GM12891 (cell line): ENCODE measurements at places on chromosomes 1 and 21.

GRCh38 chr1:8742022-8742924 lies 75.2 kb downstream of the RERE start:
- no peak for DNase-seq

DNA sequence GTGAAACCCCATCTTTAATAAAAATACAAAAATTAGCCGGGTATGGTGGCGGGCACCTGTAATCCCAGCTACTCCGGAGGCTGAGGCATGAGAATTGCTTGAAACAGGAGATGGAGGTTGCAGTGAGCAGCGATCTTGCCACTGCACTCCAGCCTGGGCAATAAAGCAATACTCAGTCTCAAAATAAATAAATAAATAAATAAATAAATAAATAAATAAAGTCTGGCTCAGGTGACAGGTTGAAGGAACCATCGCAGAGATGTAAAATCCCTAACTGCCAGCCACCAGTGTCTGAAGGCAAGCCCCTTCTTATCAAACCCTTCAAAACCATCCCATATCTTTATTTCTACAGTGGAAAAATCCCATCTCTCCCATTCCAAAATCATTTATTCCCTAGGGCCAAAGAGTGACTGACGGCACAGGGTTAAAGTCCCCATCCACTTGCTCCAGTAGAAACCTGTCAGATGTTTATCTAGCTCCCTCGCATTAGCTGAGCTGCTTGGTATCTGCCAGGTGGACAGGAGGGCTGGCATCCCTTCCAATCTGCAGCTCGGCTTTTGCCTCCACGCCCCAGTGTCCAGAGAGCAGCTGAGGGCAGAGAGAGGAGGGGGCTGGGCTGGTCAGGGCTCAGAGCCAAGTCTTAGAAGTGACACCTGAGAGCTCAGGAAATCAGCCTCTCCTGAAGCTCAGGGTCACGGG lies 5.0 kb downstream of the CSRP1 start:
- no peak for DNase-seq

- no peak for DNase-seq
These were observed 26.5 kb upstream of the MRPS6 start for GRCh38 chr21:34046917-34047316.

- no peak for DNase-seq
These were observed 60.9 kb downstream of the S100B start for GRCh38 chr21:46544003-46544402.

DNA sequence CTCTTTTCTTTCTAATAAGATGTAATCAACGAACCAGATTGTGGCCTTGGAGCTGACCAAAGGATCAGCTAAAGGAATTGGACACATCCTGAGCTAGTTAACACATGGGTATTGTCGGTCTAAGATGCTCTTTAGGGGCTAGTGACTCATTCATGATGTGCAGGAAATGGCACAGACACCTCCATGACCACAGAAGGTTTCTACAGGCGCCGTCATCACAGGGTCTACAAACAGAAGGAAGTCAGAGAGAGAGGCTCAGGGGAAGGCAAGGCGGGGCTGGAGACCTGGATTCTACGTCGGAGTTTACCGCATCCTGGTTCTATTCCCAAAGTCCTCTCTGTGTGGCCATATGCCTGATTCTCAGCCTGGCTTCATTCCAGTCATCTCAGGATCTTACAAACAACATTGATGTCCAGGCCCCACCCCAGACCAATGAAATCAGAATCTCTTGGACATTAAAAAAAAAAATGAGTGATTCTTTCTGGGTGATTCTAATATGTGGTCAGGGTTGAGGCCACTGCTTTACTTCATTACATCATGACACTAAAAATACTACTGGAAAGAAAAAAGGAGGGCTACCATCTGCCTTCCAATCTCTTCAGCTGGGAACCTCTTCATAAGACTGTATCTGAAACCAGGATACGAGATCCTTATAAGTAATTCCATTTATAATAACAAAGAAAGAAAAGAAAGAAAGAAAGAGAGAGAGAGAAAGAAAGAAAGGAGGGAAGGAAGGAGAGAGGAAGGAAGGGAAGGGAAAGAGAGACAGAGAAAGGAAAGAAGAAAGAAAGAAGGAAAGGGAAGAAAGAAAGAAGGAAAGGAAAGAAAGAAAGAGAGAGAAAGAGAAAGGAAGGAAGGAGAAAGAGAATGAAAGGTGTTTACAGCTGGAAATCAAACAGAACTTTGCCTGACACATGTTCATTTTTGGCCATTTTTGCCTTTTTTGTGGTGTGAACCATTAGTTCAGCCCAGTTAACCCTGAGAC lies 11.6 kb upstream of the KCNJ15 start:
- no peak for DNase-seq

DNA sequence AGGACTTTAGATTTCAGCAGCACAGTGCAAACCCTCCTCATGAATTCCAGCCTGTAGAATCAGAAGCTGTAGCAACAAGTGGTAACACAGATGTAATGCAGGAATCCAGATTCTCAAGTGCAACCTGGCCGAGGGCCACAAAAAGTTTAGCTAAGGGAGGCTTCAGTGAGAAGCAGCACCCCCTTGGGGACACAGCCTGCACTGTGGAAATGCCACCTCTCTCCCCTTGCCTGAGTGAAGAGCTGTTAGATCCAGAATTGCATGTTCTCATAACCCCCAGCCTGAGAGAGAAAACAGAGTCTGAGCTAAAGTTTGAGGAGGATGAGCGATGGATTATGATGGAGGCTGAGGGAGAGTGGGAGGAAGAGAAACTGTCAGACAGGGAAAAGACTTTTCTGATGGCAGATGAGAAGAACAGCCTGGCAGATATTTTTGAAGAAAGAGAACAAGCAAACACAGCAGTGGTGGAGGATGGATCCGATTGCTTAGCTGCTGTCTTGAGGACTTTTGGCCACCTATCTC lies 80.5 kb upstream of the BMP8A start:
- DNase-seq: peak; percentile 56

GRCh38 chr1:1972976-1973715 lies 30.4 kb downstream of the CFAP74 start:
- DNase-seq: no peak

- DNase-seq: no peak
These were observed 192.2 kb downstream of the TRABD2B start for GRCh38 chr1:47805018-47805417.

GRCh38 chr1:221575605-221576004 lies 166.3 kb downstream of the DUSP10 start:
- no peak for DNase-seq

DNA sequence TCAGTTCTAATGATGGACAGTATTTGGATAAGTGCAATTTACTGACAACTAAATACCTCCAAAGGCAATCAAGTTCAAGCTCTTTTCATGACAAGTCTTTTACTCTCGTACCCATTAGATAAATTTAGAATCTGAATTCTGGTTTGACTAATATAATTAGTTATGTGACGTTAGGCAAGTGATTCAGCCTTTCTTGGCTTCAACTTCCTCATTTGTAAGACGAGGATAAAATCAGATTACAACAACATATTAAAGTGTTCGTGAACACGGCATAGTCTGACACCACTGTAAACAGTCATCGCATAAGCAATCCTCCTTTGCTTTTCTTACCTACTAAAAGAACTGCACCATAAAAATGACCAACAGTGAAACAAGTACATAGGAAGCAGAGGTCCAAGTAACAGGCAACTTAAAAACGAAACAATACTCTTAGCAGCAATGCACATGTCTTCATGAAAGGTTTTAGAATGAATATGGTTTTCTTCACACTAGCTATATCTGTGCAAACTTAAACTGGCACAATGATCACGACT lies 25.7 kb downstream of the COA6 start:
- DNase-seq: no peak

DNA sequence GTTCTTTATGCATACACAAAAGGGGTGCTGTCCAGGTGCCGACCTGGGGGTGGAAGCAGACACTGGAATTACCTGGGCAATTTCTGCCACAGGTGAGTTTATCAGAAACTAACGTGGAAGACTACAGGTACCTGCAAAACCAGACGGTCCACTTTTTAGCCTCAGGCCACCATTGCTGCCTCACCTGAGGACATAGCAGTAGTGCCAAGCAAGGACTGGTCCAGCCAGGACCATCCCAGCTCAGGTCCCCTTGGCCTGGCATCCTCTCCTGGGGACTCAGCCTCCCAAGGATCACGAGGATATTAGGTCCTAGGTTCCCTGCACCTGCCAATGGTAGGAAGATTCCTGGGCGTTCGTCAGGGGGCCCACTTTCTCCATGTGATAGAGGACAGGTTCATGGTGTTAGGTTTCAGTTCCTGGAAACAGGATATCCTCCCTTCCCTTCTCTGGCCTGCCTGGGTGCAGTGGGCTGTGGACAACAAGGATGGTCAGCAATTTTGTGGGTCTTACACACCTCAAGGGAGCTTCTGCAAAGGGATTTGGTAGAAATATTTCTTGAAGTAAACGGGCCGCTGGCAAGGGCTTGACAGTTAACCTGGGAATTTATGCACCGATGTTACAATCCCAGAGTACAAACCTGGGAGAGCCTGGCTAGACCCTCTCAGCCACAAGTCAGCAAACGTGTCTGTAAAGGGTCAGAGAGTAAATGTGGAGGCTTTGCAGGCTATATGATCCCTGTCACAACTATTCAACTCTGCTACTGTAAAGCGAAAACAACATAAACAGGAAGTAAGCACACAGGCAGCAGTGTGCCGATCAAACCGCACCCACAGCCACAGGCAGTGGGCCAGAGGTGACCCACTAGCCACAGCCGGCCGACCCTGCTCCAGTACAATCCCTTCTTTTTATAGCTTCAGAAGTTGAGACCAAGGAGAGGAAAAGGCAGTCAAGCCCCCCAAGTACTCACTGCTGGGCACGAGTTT lies 71.4 kb upstream of the RAB4A start:
- DNase-seq: peak; percentile 32

DNA sequence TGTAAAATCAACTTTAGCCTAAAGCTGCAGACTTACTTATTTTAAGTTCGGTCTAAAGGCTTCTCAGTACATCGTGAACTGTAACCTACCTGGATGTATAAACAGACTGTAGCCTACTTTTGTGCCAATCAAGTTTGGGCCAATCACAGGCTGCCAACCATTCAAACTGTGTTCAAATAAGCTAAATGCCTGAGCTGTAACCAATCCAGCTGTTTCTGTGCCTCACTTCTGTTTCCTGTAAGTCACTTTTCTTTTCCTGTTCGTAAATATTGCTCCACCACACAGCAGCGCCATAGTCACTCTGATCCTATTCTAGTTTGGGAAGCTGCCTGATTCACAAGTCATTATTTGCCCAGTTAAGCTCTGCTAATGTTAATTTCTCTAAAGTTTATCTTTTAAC lies 37.5 kb upstream of the SLAMF9 start:
- DNase-seq: no peak

GRCh38 chr1:96721053-96721415 lies 550 bp upstream of the PTBP2 start:
- no peak for DNase-seq

GRCh38 chr1:206896261-206896660 lies 982 bp upstream of the IL24 start:
- DNase-seq: no peak

DNA sequence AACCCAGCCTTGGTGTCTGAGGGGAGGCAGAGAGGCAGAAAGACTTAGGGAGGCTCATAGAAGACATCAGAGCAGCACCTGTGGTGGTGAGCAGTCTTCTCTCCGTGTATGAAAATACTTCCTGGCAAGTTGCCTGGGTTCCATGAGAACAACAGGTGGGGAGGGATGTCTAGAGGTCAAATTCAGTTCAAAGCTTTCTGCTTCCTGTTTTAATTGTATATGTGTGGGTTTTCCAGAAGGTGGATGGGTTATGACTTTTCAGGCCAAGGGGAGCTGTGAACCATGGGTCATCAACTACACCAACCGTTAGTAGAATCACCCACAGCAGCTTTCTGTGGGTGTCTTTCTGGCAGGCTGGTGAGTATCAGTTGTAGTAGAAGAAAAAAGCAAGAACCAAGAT lies 4.1 kb upstream of the FCRL2 start:
- no peak for DNase-seq

- no peak for DNase-seq
These were observed 10.9 kb upstream of the SESN2 start for GRCh38 chr1:28248273-28249012.

GRCh38 chr1:208207388-208208131 lies 36.6 kb downstream of the PLXNA2 start:
- no peak for DNase-seq

DNA sequence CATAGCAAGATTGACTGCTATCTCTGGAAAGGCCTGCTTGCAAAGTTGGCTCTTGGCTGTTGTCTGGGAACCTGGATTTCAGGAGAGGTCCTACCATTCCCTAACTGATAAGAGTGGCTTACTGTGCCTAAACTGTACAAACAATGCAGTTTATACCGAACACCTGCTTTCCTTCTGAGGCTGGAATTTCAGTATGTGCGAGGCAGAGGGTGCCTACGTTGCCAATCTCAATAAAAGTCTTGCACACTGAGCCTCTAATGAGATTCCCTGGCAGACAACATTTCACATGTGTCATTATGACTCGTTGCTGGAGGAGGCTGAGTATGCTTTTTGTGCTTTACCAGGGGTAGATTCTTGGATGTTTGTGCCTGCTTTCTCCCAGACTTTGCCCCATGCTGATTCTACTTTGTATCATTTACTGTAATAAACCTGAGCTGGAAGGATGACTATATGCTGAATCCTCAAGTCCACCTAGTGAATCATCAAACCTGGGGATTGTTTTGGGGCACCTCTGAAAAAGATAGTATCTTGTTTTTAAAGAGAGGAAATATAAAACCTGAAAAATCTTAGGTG lies 58.9 kb upstream of the GNG4 start:
- no peak for DNase-seq

DNA sequence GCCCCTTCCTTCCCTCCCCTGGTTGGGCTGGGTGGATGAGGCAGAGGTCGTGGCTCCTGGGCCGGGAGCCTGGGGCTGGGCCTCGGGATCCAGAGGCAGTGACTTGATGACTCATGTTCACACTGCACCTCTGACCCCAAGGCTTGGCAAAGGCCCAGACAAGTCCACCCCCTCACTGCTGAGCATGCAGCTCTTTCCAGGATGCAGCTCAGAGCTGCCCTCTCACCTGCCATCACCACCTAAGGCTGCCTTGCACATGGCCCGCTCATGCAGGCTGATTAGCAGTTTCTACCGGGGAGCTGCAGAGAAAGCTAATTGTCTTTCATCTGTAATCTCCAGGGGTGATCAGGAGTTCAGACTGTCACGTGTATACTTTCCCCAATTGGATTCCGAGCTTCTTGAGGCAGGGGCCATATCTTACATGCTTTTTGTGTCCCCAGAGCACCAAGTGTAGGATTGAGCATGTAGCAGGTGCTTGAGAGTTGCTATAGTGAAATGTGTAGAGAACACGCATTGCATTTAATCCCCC lies 62.1 kb downstream of the LRRN2 start:
- no peak for DNase-seq

DNA sequence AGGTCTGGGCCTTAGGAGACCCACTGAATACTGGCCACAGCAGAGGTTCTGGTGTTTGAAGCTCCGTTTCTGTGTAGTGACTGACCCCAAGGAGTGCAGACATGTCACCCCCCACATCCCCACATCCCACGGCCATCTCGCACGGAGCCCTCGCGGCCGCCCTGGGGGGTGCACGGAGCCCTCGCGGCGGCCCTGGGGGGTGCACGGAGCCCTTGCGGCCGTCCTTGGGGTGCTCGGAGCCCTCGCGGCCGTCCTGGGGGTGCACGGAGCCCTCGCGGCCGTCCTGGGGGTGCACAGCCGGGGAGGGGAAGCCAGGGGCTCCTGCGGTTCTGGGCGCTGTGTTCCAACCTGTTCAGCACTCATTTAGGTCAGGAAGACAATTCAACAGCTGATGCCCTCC lies 68.4 kb downstream of the SCCPDH start:
- DNase-seq: no peak
